Right forelimb (tissue), 1 donor: ENCODE measurements at places on chromosomes 7 and 10.
A peak's percentile ranks its signal among the peaks of the same experiment; 100 is the strongest.

- no peak for DNase-seq
These were observed 11.7 kb upstream of the EDRF1 start for GRCh38 chr10:125707541-125708468.

DNA sequence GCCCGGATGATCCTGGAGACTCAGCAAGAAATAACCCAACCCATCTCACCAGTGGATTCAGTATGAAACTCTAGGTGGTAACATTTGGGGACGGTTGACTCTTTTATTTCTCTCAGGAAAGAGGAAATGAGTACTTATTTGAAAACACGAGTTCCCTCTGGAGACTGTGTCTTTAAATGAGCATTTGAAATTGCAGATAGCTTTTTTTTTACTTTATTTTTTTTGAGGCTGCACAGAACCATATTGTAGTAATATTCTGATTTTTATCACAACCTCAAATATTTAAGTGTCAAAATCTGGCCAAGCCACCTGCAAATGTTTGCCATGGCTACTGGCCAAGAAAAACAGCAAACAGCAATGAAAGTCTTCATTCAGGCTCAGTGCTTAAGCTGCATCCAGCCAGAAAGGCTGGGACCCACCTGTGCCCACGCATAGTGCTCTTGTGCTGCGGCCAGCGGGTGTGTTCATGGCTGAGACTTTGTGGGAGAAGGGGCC lies 160.8 kb downstream of the CREB5 start:
- DNase-seq, result peak; percentile 66

GRCh38 chr10:76024460-76025123 lies 593.2 kb downstream of the LRMDA start:
- no peak for DNase-seq

DNA sequence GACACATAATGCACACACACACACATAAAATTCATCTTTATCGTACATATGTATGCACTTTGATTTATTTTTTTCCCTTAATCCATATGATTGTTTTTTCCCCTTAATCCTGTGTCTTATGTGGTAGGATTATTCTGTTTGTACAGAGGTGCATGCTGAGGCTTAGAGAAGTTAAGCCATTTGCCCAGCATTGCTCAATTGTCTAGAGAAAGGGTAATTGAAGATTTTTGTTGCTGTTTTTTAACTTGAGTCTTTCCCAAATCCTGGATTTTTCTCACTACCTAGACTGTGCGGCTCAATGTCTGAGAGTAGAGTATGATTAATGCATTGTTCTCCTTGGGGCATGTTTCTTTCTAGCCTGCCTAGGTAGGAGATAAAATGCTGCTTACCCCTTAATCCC lies 35.0 kb downstream of the WBP1L start:
- no peak for DNase-seq

- no peak for DNase-seq
These were observed 153.1 kb upstream of the UNC5B start for GRCh38 chr10:71059054-71059818.
